ENCODE measurements at places on chromosomes 1 and 21.

DNA sequence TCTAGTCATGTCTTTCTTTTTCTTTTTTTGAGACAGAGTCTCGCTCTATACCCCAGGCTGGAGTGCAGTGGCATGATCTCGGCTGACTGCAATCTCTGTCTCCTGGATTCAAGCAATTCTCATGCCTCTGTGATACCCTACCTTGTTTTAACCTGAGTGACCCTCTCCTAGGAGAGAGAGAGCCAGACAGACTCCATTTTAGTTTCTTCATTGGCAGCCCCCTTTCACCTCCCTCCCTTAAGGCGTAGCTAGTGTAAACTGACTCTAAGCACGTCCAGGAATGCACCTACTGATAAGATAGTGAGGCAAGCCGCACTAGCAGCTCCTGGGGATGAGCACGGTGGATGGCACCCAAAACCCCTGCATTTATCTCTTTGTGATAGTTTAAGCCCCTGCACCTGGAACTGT lies 5.2 kb upstream of the PKNOX1 start:
- DNase-seq: no peak

DNA sequence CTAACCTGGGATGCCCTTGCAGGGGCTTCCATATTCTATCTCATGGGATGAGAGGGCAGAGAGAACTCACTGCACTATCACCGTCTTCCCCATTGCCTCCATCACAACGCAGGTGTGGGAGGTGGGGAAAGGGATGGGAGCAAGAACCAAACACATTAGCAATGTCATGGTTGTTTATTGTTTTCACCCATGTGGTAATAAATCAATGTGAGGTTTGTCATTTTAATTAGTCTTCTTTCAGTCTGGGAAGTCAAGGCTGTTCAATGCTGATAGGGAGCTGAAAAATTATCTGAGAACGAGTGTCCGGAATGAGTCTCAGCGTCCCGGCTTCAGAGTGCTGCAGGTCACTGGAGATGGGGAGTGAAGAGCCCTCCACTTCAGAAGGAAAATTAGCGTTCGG lies 268.5 kb downstream of the DUSP10 start:
- DNase-seq: no peak

DNA sequence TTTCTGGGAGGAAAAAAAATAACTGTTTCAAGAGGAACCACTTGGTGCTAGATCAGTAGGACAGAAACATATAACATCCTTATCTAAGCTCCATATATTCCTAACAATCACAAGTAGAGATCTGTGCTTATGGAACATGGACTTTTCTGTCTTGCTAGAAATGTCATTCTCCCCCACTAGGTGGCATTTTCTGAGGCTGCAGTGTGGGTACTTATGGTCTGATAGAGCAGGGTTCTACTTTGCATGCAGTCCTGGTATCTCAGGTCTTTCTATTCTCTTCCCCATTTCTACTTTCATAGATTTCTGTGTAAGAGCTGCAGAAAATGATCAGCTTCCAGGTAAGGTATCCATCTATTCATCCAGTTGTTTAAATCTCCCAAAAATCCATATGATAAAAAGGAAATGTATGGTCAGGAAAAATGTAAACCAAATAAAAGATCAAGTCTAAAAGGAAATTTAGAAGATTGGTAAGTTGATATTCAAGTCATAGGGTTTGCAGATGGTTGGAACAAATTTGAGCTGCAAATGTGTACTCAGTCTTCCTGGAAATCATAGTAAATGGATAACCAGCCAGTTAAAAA lies 1.5 kb downstream of the ZNF684 start:
- DNase-seq: no peak

GRCh38 chr1:219085988-219086387 lies 87.7 kb upstream of the LYPLAL1 start:
- DNase-seq: no peak

- DNase-seq: no peak
Observed at GRCh38 chr1:167002354-167002753, 13.3 kb downstream of the MAEL start.

GRCh38 chr1:225554216-225554812 lies 98.6 kb downstream of the ENAH start:
- DNase-seq: no peak

- DNase-seq: no peak
Observed at GRCh38 chr1:42439940-42440339, 15.9 kb downstream of the ZMYND12 start.
